ENCODE measurements at places on chromosomes 2 and 18.

DNA sequence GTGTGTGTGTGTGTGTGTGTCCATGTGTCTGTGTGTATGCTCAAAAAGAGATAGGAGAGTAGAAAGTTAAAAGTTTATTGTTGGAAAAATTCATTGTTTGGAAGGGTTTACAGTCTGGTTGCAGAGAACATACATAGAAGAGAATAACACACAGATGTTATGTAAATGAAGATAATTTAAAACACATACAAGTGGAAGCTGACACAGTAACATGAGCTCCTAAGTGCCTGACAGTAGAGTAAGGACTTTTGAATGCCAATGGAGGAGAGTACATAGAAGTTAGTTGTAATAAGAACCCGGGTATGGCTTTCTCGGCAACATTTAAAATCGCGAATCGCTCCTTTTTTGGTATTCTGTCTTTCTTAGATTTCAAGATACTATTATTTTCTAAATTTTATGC, 137.0 kb upstream of the FANCL start:
- DNase-seq: no peak

- DNase-seq: no peak
Measured at GRCh38 chr2:169303579-169304305, 58.6 kb downstream of the LRP2 start.

GRCh38 chr2:55073000-55073983, 23.0 kb upstream of the RTN4 start:
- DNase-seq: no peak

DNA sequence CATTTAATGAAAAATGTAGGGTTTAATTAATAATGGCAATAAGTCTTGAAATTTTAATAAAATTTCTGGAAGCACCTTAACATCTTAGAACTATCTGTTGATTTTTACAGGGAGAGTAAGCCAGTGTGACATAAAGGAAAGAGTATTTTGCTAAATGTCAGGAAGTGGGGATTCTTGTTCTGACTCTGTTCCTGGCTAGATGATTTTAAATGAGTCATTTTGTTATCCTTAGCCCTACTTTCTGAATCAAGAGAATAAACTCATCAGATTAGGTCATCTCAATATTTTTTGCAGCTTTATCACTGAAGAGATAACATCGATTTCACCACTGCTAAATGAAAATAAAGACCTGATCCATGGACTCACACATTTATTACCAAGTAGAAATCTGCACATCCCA, 377.5 kb upstream of the CYRIA start:
- no peak for DNase-seq

GRCh38 chr2:172081221-172082022, 3.9 kb upstream of the DLX1 start:
- DNase-seq: no peak

DNA sequence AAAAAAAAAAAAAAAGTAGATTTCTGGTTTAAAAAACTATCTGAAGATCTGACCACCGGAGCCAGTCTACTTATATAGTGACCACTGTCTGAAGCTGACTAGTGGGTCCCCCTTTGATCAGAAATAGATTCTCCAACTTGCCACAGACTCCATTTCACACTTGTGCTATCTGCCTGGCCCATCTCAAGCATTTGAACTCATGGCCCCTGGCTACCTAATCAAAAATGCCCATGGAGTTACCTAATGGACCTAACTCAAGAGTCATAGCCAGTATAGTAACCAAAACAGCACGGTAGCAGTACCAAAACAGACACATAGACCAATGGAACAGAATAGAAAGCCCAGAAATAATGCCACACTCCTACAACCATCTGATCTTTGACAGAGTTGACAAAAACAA, 17.0 kb upstream of the ATL2 start:
- no peak for DNase-seq

DNA sequence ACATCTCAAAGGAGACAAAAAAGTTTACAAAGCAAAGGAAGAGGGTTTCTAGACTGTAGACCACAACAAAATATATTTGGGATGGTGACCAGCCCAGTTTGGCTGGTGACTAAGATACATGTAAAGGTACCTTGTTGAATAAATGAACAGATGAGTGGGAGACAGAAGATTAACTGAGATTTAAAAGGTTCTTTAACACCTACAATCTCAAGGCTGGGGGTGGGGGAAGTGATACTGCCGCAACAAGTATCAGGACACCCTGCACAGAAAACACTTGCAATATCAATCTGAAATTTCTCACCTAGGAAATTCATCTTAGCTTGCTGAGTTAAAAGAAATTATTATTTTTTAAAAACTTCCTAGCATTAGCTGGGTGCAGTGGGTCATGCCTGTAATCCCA, 8.3 kb downstream of the RNF149 start:
- no peak for DNase-seq

- no peak for DNase-seq
Measured at GRCh38 chr18:75252136-75252535, 41.5 kb downstream of the TSHZ1 start.

- no peak for DNase-seq
Measured at GRCh38 chr2:219254590-219255201, 978 bp upstream of the TUBA4A start.

DNA sequence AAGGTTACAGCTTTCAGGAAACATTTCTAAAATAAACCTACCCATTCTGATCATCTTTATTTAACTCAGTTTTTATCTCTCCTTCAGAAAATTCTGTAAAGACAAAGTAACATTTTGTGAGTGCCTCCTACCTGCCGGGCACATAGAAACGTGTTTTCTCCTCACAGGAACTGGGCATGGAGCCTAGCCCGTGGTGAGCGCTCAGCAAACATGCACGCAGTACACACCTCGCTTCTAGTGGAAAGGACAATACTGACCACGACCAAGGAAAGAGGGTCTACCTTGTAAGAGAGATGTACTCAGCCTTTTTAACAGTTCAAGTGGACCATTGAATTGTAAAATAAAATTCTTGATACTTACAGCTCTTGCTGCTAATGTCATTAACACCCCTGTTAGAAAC, 24.8 kb upstream of the KIDINS220 start:
- DNase-seq: no peak

GRCh38 chr18:49733321-49733720, 80.0 kb downstream of the ACAA2 start:
- no peak for DNase-seq

GRCh38 chr18:46624127-46624526, 32.9 kb downstream of the LOXHD1 start:
- no peak for DNase-seq

DNA sequence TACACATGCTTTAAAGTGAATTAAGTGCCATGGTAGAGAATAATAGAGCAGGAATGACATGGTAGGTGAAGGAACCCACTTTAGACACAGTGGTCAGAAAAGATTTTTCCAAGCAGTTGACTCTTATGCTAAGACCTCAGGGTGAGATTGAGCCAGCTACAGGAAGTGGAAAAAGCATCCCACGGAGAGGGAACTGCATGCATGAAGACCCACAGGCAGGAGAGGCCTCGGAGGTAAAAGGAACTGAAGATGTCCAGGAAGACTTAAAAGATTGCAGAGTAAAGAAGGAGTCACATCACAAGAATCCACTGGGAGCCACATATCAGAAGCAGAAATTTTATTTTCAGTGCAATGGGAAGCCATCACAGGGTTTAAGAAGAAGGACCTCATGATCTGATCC, 499.2 kb upstream of the FAM98A start:
- DNase-seq: no peak

DNA sequence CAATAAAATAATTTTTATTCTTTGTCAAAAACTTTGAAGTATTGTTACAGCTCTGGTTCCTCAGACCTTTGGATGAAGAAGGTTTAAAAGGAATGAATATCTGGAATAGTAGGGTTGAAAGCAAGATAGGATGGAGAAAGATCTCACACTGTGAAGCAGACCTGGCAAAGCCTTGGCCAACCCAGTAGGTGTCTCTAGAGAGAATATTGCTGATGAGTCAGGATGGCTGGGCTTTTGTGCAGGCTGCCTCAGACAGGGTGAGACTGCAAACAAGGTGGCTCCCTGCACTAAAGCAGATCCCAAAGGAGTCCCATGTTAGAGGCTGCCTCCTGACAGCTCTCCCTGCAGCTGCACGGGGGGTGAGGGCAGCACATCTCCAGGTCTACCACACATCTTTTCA, 226.0 kb upstream of the ITGA4 start:
- no peak for DNase-seq

DNA sequence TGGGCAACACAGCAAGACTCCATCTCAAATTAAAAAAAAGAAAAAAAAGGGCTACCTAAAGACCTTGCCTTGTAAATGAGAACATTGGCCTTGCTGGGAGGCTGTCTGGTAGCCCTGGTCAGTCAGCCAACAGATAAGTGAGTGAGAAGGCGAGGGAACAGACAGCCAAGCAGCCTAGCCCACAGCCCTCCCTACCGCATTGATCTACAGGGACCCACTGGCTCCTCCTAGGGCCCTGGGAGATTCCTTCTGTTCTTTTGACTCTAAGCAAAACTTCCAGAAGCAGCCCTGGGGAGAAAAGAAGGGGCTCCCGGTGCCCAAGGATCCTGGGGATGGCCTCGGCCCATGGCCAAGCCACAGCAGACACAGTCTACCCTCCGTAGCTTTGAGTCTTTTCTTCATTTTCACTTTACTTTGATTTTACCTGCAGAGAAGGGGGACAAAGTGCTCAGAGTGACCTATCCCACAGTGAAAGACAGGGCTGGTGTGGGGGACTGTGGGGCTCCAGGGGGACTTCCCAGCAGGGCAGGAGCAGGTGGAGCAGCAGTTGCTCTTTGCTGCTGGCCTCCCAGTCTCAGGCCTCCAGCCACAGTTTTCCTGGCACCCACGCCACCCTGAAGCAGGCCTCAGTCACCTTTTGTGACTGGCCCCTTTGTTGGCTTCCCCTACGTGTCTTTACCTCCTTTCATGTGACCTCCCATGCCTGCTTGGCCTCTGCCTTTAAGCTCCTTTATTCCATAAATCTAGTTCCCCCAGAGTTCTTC, 5.1 kb downstream of the CEP68 start:
- DNase-seq: no peak

- no peak for DNase-seq
Measured at GRCh38 chr2:120917886-120918285, 182.2 kb downstream of the GLI2 start.

DNA sequence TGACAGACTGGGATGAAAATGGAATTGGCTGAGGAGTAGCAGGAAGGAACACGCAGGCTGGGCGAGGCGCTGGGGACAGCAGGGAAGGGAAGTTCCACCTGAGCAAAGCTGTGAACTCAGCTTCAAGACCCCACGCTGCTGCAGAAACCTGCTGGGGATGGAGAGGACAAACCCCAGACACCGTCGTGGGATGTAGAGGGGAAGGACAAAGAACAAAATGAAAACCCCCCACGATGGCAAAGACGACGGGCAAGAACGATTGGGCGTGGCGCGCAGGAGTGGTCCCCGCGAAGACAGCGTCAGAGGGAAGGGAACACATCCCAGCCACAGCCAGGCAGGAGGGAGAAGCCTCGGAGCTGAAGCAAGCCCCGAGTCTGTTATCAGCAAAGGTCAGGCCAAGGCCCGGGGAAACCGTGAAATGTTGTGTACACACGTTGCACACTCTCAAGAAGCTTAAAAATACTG, 222.9 kb downstream of the NDUFA10 start:
- no peak for DNase-seq

- no peak for DNase-seq
Measured at GRCh38 chr2:28828382-28828781, 17.7 kb downstream of the SPDYA start.

DNA sequence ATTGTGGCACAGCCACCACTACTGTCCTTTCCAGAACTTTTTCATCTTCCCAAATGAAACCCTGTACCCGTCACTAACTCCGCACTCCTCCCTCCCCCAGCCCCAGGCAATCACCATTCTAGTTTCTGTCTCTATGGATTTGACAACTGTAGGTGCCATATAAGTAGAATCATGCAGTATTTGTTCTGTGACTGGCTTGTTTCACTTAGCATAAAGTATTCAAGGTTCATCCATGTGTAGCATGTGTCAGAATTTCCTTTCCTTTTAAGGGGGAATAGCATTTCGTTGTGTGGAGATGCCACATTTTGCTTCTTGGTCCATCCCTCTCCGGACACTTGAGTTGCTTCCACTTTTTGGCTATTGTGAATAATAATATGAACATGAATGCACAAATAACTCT, 842 bp upstream of the CKAP2L start:
- no peak for DNase-seq

- no peak for DNase-seq
Measured at GRCh38 chr2:23448906-23449305, 63.9 kb downstream of the KLHL29 start.

DNA sequence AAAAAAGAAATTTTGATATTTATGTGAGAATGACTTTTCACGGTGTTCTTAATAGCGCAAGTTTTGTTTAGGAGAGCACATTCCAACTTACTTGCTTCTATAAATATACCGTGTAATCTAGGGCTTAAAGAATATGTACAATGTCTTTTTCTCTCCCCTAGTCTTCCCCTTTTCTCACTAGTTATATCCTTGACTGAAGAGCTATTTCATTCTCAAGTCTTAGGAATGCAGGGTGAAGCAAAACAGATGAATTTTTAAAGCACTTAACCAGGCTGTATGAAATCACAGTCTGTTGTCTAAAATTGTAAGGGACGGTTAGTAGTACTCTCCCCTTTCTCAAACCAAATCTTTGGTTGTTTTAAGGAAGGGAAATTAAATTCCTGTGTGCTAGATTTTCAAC, 29.6 kb upstream of the SLC30A6 start:
- DNase-seq: no peak

DNA sequence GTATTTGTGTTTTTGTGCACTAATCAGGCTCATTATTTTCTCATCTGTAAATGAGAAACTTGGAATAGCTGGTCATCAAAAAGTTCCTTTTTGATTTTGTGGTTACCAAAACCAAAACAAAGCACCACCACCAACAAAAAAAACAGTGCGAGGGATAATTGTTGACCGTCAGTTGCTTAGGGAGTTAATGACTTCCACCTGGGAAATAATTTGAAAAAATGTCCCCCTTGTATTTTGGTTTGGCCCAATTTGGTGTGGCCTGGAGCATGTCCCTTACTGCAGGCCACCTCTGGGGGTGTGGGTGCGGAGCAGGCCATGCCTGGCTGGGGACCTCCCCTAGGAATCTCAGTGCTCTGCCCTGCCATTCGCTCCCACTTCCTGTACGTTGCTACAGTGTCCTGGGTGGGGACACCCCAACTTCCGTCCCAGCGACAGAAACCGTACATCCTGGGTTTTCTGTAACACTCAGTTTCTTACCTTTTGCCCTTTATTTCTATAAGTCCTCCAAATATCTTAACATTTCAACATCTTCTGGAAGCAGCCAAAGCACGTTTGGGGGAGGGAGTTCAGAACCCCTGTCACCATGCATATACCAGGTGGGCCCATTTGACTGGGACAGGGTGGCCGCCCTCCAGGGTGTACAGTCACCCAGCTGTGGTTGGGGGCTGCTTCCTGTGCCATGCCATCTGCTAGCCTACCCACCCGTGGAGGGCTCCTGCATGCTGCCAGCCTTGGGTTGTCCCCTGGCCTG, 31.3 kb downstream of the NCK2 start:
- DNase-seq: no peak

- no peak for DNase-seq
Measured at GRCh38 chr2:68861330-68861729, 9.9 kb downstream of the BMP10 start.

Data from NCI-H187 (cell line).